ENCODE measurements at places on chromosomes 5 and 9. TPM values are rescaled to one million over a fixed set of nuclear protein-coding genes. Genes with fewer than 3 reads are reported as not detected.

Gene STPG3
- total RNA-seq = not detected

Gene GPR151
- not detected for total RNA-seq

Gene PRR16
- 1.8 TPM for total RNA-seq

Gene CCNJL
- 0.11 TPM for total RNA-seq

Gene FGF18
- 0.27 TPM for total RNA-seq

Gene ANKRD18B
- total RNA-seq = 2.5 TPM

Gene TERT
- total RNA-seq = 0.38 TPM

Gene GABBR2
- total RNA-seq = 4.2 TPM

Gene TRPM6
- total RNA-seq = 0.89 TPM

Gene EPB41L4B
- total RNA-seq = 15.4 TPM

Gene C7
- total RNA-seq = 21.0 TPM

Gene SLC2A6
- not detected for total RNA-seq

Gene INSYN2B
- 0.15 TPM for total RNA-seq

Gene ZNF367
- total RNA-seq = 3.0 TPM

DNA sequence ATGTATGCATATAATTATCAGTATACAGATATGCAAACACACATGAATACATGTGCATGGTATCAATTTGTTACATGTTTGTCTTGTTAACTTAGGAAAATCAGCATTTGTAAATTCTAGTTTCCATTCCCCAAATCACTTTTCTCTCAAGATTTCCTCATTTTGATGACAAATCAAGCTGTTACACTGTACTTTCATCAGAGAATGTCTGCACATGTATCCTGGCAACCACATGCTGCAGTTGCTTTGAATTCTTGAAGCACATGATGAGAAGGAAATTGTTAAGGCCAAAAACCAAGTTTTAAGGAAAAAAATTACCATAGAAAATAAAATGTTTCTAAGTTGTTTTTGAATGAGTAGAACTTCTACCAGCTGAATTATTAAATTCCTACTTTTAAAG is 1834.5 kb downstream of the EFNA5 start:
- no peak for DNase-seq

GRCh38 chr5:149161026-149161687 is 19.9 kb downstream of the ABLIM3 start:
- DNase-seq = no peak

- DNase-seq = no peak
Measured at GRCh38 chr5:74579215-74579614, 61.3 kb downstream of the ENC1 start.

- DNase-seq = peak; percentile 91
Measured at GRCh38 chr9:74496819-74497747, at the start of gene RORB. TSS of gene RORB (plus strand) at chr9:74497335. CDS start at chr9:74497977, 642 bp downstream.

- DNase-seq = no peak
Measured at GRCh38 chr9:24936117-24936516, 390.4 kb upstream of the IZUMO3 start.

- DNase-seq = no peak
Measured at GRCh38 chr5:130323804-130324454, 419.7 kb downstream of the CHSY3 start.

DNA sequence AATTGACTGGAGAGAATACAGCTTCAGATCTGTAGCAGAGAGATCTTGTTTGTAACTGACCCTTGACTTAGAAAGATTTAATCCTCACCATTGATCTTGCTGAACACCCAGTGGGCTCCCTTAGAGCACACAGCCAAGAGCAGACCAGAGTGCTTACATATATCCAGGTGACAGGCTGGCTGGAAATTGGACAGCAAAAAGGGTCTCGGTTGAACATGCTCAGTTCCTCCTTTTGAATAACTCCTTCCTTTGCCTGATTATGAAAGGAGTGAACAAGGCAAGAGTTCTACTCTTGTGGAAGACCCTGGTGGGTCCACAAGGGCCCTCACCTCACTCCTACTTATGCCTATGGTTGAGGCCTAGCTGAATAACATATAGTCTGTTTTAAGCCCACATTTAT is 134.2 kb upstream of the LHFPL2 start:
- no peak for DNase-seq

DNA sequence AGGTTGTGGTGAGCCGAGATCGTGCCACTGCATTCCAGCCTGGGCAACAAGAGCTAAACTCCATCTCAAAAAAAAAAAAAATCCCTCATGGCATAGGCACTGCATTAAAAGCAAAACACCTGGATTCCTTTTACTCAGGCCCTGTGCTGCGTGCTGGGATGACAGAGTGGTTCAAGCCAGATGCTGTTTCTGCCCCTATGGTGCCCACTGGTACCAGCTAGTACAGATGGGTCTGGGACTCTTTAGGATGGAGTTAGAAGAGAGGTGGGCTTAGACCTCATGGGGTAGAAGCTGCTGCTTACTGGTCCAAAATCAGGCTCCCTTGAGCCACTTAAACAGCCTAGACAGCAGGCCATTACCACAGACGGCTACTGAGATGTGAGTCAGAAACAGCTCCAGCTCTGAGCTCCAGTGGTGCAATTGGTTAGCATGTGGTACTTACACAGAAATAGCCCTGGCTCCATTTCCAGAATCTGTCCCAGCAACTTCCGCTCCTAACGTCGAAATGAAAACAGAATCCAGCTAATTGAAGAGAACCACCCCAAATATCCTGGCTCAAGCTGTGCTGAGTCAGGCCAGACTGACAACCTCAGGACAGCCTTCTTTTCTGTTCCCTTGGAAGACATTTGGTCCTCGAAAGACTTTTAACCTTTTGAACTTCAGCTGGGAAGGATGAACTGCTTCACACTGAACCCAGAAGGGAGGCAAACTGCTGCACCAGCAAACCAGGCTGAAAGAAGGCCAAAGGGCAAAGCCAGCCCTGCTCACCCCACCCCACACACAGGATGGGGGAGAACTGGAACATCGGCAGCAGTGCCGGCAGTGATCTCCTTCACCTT is 15.5 kb downstream of the C5orf15 start:
- DNase-seq = peak; percentile 82

DNA sequence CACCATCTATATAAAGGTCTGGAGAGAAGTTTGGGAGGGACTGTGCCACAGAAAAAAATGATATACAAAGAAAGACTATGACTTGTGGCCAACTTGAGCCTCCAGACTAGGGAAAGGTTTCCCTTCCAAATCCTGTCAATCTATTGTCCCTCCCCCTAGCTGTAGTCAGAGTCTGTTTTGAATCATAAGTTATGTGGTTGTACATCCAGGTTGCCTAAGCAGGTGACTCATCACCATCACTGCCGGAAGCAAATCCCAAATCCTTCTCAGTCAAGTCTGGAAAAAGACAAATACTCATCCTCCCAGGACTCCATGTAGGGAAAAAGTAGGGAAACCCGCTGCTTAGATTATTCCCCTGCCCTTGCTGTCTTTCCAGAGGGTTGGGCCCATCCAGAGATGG is 235.7 kb downstream of the CDK5RAP2 start:
- DNase-seq = no peak

DNA sequence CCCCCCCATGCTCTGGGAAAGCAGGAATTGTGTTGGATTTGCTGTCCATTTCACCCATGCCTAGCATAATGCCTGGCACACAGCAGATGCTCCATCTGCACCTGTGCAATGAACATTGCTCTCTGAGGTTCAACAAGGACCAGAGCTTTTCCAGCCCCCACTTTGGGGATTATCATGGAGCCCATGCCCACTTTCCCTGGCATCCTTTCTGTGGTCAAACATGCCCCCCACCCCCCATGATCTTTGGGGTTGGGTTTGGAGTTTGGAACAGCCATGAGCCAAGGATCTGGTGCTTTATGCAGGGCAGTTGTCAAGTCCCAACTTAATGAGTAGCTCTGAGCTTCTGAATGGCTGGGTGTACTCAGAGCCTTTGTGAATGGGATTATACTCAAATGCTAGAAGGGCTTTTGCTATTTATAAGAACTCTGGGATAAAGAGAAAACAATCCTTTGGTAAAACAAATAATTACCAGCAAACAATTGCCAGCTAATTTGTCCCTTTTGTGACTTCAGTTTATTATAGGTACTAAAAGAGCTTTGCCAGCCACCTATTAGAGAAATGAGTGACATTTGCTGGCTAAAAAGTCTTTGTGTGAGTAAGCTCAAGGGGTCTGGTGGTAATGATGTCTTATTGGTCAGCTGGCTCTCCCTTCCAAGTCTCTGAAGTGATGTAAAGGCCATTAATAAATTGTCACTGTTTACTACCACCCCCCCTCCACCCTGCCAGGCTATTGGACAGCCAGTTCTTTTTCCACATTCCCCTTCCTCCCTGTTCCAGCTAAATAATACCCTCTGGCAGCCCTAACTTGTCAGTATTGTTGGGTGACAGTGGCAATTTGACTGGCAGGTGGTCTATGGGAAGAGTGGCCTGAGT is 182.3 kb downstream of the MACROH2A1 start:
- DNase-seq = peak; percentile 8

DNA sequence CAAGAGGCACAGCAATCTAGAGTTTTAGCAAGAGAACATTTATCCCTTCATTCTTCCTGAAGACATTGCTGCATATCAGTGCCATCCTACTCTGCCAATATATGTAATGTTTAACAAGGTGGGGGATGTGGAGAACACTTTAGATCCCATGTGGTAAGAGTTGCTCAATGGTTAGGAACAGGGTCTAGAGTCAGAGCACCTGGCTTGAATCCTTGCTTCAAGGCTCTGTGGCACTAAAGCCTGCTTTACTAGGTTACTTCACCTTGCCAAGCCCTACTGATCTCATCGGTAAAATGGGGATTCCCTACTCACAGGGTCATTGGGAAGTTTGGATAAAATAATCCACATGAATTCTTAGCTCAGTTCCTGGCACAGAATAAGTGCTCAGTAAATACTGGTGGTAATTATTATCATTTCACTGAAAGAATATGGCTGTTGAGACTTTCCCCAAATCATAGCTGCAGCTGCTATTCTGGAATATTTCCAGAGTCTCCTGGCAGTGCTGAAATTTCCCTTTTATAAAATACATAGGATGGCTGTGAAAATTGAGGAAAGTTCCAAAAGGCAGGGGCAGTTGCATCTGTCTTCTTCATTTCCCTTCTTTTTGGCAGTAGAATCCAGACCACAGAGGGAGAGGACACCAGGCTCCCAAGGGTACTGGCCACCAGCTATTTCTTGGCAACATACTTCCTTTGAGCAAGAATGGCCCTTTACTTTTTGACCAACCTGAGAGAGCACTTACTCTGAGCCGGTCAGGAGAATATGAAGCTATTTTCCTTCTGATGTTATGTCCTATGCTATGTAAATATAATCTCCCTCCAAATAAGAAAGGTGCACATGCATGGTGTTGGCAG is 142.8 kb downstream of the PALM2AKAP2 start:
- DNase-seq = no peak

- DNase-seq = no peak
Measured at GRCh38 chr9:6984941-6985578, 227.3 kb downstream of the KDM4C start.

DNA sequence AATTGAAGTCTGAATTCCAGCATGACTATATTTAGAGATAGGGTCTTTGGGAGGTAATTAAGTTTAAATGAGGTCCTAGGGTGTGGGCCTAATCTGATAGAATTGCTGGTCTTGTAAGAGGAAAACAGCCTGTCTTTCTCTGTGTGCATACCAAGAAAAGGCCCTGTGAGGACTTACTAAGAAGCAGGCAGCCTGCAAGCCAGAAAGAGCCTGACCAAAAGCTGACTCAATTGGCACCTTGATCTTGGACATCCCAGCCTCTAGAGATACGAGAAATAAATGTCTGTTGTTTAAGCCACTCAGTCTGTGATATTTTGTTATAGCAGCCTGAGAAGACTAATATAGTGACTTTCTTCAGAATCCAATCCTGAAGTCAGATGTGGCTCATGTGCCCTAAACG is 14.6 kb downstream of the ARL14EPL start:
- no peak for DNase-seq

DNA sequence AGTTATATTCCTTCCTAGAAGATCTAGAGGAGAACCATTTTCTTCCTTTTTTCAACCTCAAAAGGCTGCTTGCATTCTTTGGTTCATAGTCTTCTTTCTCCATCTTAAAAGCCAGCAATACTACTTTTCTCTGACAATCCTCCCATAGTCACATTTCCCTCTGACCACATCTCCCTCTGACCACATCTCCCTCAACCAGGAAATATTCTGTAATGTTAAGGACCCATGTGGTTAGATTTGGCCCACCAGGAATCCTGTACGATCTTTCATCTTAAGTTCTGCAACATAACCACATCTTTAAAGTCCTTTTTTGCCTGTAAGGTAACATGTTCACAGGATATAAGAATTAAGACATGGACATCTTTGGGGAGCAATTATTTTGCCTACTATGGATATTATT is 179.4 kb upstream of the SPEF2 start:
- DNase-seq = no peak

GRCh38 chr9:69190086-69190862 is 16.2 kb downstream of the TJP2 start:
- no peak for DNase-seq

- no peak for DNase-seq
Measured at GRCh38 chr5:55680353-55680752, 31.8 kb downstream of the SLC38A9 start.

DNA sequence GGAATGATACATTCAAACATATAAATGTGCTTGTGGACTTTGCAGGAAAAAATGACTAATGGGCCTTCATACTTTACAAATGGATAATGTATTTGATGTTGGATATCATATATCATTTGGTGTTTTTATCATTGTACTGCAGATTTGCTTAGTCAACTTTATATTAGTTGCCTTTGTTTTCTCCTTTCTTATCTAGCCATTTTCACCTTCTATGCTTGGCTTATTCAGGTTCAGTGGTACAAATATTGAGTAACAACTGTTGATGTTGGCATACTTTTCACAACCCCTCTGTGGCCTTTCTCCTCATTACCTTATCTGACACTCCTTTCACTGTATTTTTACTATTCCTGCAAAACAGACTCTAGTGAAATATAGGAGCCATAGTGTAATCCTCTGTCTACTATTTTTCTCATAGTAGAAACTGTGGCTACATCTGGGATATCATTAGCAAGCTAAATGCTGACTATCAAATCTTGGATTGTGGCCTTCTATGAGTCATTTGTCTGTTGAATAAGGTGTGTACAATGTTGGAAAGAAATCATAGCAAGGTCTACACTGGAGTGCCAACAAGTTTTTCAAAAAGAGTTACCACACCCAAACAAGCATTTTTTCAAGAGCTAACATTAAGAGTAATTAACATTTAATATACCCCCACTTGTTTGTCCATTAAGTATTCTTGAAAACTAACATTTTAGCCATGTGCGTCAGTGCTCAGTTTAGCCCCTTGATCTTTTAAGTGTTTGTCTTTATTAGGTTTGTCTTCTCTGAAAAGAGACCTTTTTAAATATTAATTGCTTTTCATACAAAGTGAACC is 330.1 kb downstream of the ADGRV1 start:
- DNase-seq = no peak

- DNase-seq = no peak
Measured at GRCh38 chr5:140548300-140548688, 832 bp downstream of the EIF4EBP3 start.

DNA sequence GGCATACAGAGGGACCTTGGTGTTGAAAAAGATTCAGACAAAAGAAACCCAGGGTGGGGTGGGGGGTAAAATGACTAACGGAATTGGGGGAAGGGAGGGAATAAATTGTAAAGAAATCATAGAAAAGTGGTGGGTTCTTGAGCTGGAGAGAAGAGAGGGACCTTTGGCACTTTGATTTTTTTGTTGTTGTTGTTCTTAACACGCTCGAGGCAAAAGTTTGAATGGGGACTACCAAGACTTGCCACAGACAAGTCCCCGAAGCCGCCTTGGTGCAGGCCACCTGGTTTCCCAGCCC is 616 bp downstream of the VCAN start:
- DNase-seq = no peak

GRCh38 chr9:137666955-137667670 is 48.3 kb downstream of the EHMT1 start:
- DNase-seq = no peak

GRCh38 chr9:101235105-101235866 is 149.5 kb downstream of the BAAT start:
- DNase-seq = no peak

- DNase-seq = no peak
Measured at GRCh38 chr5:32098890-32099310, 75.2 kb downstream of the GOLPH3 start.
